Panc1 (cell line): ENCODE measurements at places on chromosomes 1 and 21.

DNA sequence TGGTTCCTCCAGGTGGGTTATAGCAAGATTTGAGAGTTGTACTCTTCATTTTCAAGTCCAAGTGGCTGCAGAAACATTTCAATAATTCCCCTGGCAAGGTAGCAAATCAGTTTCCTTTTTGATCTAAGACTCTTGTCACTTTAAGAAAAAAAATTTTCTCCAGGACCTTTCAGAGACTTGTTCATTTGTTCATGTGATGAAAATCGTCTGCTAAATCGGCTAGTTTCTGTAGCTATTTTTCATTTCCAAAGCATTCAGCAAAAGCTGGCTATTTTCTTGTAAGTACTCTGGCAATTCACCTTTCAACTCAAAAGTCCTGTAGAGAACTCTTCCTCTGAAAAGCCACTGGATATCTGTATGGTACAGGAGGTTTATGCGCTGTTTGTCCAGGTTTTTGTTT is 93.5 kb downstream of the LTN1 start:
- H3K4me1 ChIP-seq, result no peaks in the 10 kb centered on the region
- DNase-seq, result no peak
- peak overlapping the region; percentile 26; the same call in 1 of the 2 replicates for H3K27ac ChIP-seq
- no peak overlapping the region for H3K4me3 ChIP-seq
- H3K36me3 ChIP-seq, result no peaks in the 10 kb centered on the region

- DNase-seq, result peak; percentile 89
- no peaks in the 10 kb centered on the region for H3K36me3 ChIP-seq
- H3K27me3 ChIP-seq, result no peaks in the 10 kb centered on the region
- H3K4me1 ChIP-seq, result peaks cover 14% of the 10 kb centered on the region
- 0 out of 2 replicates have a peak overlapping the region, but pooled peaks have one; percentile 10 for H3K4me3 ChIP-seq
- H3K27ac ChIP-seq, result peak overlapping the region; percentile 77
Observed at GRCh38 chr1:32981003-32981901, 16.6 kb upstream of the RNF19B start.

DNA sequence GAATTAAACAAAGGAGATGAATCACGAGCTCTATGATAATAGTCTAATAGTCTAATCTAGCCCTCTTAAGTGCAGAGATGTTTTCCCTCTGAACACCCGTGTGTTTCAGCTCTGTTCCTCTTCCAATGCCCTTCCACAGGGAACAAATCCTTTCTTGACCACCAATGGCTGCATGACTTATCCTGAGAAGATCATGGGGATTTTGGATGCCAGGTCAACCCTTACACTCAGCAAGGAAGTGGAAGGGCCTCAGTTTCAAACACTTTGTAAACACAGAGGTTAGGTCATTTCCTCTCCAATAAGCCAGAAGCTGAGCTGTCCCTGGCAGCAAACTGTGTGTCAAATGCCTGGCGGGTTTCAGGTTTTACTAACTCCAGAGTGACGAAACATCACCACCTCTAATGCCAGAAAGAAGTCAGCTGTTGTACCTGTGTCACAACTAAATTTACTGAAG is 200.0 kb downstream of the GABPA start:
- peak overlapping the region; percentile 6; the same call in 1 of the 2 replicates for H3K27ac ChIP-seq
- no peaks in the 10 kb centered on the region for H3K27me3 ChIP-seq
- H3K4me1 ChIP-seq, result no peaks in the 10 kb centered on the region
- H3K4me3 ChIP-seq, result no peak overlapping the region

DNA sequence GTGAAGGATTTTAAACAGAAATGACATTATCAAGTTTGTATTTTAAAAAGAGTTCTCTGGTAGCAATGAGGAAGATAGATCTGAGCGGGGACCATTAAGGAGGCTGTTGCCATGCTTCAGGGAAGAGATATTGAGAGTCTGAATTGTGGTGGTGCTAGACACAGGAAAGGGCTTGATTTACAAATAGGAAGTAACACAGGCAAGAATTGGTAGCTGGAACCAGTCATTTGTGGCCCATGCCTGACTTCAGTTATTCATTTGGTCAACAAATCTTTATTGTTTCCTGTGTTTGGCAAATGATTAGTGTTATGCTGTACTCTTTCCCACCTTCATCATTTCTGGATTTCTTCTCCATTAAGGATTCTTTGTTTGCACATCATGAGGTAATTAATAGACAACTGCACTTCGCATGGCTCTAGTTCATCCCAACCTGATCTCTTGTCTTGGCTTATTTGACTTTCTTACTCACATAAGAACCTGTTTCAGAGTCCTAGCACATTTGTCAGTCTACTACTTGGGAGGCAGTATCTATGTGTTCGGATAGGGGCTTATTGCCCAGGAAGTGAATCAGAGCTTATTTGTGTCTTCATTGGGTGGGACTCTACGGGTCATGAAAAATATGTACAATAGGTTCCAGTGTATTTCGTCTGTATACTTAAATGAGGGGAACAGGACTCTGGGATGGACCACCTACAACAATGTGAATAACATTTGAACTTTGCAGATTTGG is 32.3 kb downstream of the EEIG2 start:
- no peaks in the 10 kb centered on the region for H3K36me3 ChIP-seq
- DNase-seq, result no peak
